ENCODE measurements at places on chromosomes 7 and 10. TPM values are rescaled to one million over a fixed set of nuclear protein-coding genes. Genes with fewer than 3 reads are reported as not detected.

- DNase-seq, result no peak
Observed at GRCh38 chr7:94149789-94150545, 145.8 kb upstream of the BET1 start.

DNA sequence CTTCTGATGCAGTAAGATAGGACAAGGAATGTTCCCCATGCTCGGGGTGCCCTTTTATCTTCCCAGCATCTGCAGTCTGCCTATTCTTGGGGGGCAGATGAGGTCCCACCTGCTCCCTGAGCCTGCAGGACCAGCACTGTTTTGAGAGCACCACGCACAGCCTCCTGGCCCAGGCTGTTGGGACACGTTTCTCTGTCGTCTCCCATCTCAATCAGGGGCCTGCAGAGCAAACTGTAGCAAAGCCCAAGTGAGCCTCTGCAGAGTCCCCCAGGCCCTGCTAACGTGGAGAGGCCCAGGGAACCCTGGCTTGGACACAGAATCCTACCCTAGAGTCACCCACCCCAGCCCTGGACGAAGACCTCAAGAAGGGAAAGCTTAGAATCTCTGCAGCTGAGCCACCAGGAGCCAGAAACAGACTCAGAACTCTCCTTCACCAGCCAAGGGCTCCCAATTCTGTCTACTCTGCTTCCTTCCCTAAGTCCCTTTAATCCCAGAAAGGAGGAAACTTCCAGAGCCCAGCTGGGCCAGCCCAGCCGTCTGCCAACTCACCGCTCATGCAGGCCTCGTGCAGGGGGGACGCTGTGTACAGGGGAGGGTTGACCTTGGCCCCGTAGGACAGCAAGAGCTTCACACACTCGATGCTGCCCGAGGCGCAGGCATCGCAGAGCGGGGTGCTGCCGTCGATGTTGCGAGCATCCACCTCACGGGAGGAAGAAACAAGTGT lies 15.6 kb downstream of the ASB13 start:
- DNase-seq, result no peak

- no peak for DNase-seq
Observed at GRCh38 chr7:43729924-43730248, 563 bp upstream of the COA1 start.

DNA sequence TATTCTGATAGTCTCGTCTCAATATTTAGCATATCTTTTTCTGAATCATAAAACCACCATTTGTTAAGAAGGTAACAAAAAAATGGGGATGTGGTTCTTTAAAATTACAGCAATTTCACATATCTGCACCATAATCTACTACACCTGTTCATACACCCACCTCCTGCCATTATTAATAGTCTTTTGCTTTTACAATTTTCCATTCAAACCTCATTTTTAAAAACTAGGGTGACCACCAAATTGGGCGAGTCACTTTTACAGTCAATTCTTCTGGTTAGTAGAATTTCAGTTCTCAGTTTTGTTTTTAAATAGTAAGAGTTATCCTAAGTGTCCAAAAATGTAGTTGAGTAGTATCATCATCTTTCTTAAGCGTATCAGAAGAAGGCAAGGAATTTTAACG lies 48.4 kb upstream of the GSAP start:
- no peak for DNase-seq

- no peak for DNase-seq
Observed at GRCh38 chr10:71547312-71547711, 150.6 kb downstream of the CDH23 start.

- no peak for DNase-seq
Observed at GRCh38 chr10:4285121-4285520, 500.1 kb upstream of the KLF6 start.

The MYH16 gene
- total RNA-seq, result not detected

The KNDC1 gene
- total RNA-seq, result not detected

The MKX gene
- total RNA-seq, result not detected

The EBF3 gene
- 0.07 TPM for total RNA-seq

Data from B cell (primary cell).